ENCODE measurements at places on chromosomes 7 and 10. TPM values are rescaled to one million over a fixed set of nuclear protein-coding genes. Genes with fewer than 3 reads are reported as not detected.

The GPRIN2 gene
- total RNA-seq, result not detected

The GFRA1 gene
- total RNA-seq, result 5.1 TPM

The ZC3HAV1L gene
- total RNA-seq, result 20.4 TPM

The TMEM120A gene
- 52.0 TPM for total RNA-seq

The TMEM196 gene
- total RNA-seq, result not detected

The SLC26A3 gene
- total RNA-seq, result not detected

The FLNC gene
- total RNA-seq, result 98.2 TPM

The KLF14 gene
- total RNA-seq, result not detected

The CDK14 gene
- total RNA-seq, result 1.0 TPM

The DPY19L1 gene
- total RNA-seq, result 78.5 TPM

The PARP12 gene
- total RNA-seq, result 33.6 TPM

The OR6B1 gene
- total RNA-seq, result not detected

The ZNF239 gene
- 0.17 TPM for total RNA-seq

The VPS26A gene
- 36.4 TPM for total RNA-seq

The SPDYE1 gene
- not detected for total RNA-seq

The MEOX2 gene
- 6.2 TPM for total RNA-seq

The KCNMA1 gene
- total RNA-seq, result 1.1 TPM

The TRIM8 gene
- total RNA-seq, result 58.6 TPM

The WDR37 gene
- 14.3 TPM for total RNA-seq

The SPDYE16 gene
- total RNA-seq, result not detected

The DENND10 gene
- 75.1 TPM for total RNA-seq

The RNF148 gene
- 0.98 TPM for total RNA-seq

The MRPL32 gene
- total RNA-seq, result 89.3 TPM

The KCND2 gene
- 0.09 TPM for total RNA-seq

The CPED1 gene
- total RNA-seq, result 2.8 TPM

The VSTM4 gene
- total RNA-seq, result 0.65 TPM

The CYP3A4 gene
- total RNA-seq, result not detected

The ASB10 gene
- total RNA-seq, result not detected

The SPDYE2B gene
- not detected for total RNA-seq

The HGF gene
- total RNA-seq, result 0.33 TPM

The MICU1 gene
- total RNA-seq, result 43.1 TPM

The ERV3-1 gene
- total RNA-seq, result 2.9 TPM

The STRA8 gene
- not detected for total RNA-seq
